ENCODE measurements at places on chromosomes 2 and 18. TPM values are rescaled to one million over a fixed set of nuclear protein-coding genes. Genes with fewer than 3 reads are reported as not detected.
A peak's percentile ranks its signal among the peaks of the same experiment; 100 is the strongest.

- DNase-seq, result no peak
Measured at GRCh38 chr2:3388412-3388738, 8.9 kb downstream of the TRAPPC12 start.

DNA sequence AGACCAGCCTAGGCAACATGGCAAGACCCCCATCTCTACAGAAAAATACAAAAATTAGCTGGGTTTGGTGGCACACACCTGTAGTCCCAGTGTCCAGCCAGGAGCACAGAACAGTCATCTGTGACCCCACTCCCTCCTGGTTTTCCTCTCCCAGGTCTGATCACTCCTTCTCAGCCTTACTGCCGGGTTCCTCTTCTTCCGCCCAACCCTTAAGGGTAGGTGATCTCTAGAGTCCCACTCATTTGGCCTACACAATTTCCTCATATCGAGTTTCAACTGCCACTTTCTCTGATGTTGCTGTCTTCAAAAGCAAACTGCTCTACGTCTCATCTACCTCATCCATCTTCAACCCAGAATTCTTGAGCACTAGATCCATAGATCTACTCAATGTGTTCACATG is 13.4 kb upstream of the MAT2A start:
- DNase-seq, result no peak

- DNase-seq, result no peak
Measured at GRCh38 chr2:240233885-240234502, 93.5 kb upstream of the OTOS start.

The AKAIN1 gene
- polyA plus RNA-seq, result not detected

- peak; percentile 30 for DNase-seq
Measured at GRCh38 chr2:45068571-45069140, 59.4 kb upstream of the SIX2 start.

- no peak for DNase-seq
Measured at GRCh38 chr2:134208825-134209224, 45.0 kb upstream of the MGAT5 start.

- no peak for DNase-seq
Measured at GRCh38 chr2:98561902-98562695, 46.2 kb downstream of the COA5 start.

The SAG gene
- polyA plus RNA-seq, result not detected

- no peak for DNase-seq
Measured at GRCh38 chr18:47709556-47709955, 220.9 kb downstream of the SMAD2 start.

- DNase-seq, result no peak
Measured at GRCh38 chr2:176817061-176817565, 395.5 kb upstream of the HNRNPA3 start.

DNA sequence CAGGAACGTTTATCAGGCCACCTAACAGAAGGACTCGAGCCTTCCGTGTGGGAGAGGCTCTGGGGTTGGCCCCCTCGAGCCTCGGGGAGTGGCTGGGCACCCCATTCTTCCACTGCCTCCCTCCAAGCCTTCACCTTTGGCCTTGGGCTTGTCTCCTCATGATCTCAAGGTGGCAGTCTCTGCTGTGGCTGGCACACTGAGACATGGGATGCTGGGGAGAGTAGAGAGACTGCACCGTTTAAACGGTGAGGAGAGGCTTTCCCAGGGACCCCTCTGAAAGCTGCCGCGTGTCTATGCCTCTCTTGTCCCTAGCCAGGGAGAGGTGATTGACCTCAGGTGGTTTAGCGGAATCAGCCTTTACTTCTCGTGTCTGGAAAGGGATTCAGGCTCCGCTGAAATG is 71.0 kb downstream of the DCDC2C start:
- no peak for DNase-seq

The FAM110C gene
- polyA plus RNA-seq, result 6.0 TPM

DNA sequence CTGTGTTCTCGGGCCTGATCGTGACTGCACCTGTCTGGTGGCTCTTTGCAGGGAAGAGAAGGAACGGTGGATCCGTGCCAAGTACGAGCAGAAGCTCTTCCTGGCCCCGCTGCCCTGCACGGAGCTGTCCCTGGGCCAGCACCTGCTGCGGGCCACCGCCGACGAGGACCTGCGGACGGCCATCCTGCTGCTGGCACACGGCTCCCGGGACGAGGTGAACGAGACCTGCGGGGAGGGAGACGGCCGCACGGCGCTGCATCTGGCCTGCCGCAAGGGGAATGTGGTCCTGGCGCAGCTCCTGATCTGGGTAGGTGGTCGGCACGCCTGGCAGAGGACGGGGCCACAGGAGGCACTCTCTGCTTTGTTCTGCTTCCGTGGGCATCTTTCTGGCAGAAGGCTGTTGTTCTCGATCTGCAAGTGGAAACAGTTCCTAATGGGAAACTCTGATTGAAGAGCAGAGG is 48.0 kb downstream of the GBX2 start:
- no peak for DNase-seq

DNA sequence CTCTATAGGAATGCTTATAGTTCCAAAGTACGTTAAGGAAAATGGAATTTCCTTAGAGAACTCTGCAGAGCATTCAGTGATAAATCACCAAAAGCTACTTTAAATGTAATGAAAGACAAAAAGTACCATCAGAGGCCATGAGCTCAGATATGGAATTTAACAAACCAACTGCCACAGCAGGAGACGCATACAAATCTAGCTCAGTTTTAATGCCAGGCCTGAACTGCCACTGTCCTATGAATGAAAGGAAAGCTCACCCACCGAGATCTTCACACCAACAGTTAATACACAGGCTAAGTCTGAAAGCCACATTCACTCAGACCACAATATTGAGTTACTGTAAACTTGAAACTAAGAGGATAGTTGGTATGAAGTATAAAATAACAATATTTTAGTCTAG is 126.8 kb downstream of the ZNF516 start:
- no peak for DNase-seq

DNA sequence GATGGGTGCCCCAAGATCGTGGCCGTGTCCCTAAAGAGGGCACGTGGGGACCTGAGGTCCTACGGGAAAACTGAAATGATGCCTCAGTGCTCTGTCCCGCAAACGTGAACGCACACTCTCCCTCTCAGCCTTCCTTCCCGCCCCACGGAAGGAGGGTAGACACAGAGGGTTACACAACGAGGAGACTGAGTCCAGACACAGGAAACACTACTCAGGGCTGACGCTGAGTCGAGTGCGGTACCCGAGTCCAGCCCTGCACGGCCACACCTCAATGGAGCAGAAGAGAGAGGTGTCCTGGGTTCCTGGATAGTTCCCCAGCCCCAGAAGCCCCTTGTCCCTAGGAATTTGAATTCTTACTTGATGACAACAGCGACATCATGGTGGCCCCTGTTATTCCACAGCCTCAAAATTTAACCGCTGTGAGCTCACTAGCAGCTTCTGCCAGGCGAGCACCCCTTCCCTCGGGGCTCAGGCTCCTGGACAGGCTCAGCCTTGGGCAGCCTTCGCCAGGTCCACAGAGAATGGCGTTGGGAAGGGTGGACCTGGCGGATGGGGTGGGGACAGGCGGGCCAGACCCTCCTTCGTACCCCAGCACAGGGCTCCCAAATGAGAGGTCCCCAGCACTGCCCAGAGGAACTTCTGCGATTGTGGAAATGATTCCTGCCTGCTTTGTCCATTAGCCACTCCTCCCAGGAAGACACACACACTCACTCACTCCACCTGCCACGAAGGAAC is 980 bp upstream of the RNPEPL1 start:
- no peak for DNase-seq

The CLK1 gene
- polyA plus RNA-seq, result 25.4 TPM

- peak; percentile 80 for DNase-seq
Measured at GRCh38 chr18:74745633-74746403, 148.1 kb downstream of the ZNF407 start.

DNA sequence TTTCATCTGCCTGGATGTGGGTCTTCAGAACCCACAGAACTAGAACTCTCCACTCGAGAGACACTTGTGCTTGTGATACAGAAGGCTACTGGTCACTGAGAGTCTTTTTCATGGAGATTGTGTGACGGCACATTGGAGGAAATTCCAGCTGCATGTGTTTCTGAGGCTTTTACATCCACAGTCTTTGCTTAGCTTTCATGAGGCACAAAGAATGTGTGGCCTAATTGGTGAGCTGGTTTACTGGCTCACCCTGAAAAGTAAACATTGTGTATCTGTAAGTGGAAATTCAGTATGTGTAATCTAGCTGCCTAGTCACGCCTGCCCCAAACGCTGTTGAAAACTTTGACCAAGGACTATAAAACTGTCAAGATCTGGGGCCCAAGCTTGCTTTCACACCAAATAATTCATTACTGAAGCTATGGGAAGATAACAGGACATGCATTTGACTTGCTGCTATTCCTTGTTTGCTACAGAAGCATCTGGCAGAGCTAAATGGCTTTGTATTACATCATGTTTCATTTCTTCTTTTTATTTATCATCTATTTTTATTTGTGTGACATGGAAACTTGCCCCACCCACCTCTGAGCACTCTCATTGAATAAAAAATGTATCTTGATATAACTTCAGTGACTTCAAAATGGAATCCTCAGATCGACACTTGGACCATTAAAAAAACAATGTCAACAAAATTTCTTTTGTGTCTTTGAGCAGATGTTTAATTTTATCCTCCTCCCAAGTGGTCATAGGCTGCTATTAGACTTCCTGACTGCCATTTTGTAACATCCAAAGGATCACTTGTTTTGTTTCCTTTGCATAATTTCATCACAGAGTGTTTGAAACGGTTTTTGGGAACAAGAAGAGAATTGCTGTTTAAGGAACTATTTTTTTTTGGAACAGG is 80.2 kb downstream of the EFEMP1 start:
- peak; percentile 81 for DNase-seq

DNA sequence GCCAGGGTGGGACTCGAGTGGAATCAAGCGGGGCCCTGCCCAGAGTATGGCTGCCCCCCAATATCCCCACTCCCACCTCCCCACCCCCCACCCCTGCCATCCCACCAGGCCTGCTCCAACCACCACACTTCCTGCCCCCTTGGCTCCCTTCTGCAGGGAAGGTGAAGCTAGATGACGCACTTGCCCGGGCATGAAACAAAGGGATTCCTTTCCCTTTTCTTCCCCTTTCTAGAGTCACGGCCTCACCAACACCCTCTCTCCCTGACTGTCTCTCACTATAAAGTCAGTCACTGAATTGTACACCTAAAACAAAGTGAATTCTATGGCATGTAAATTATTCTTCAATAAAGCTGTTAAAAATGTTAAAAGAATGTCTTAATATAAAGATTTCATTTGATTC is 16.0 kb downstream of the ZBTB7C start:
- DNase-seq, result peak; percentile 77

GRCh38 chr2:3741867-3742602 is 38.7 kb downstream of the DCDC2C start:
- no peak for DNase-seq

GRCh38 chr2:229050133-229050532 is 221.0 kb downstream of the PID1 start:
- no peak for DNase-seq

- no peak for DNase-seq
Measured at GRCh38 chr2:96113367-96113677, 3.0 kb downstream of the ADRA2B start.

DNA sequence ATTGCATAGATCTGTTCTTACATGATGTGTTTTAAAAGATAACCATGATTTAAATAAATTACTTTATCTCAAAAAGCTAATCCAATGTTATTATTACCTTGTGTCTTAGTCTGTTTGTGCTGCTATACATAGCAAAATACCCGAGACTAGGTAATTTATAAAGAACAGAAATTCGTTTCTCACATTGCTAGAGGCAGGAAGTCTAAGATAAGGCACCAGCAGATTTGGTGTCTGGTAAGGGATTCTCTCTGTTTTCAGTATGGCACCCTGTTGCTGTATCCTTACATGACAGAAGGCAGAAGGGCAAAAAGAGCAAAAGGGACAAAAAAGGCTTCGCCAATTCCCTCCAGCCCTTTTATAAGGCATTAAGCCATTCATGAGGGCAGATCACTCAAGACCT is 533.9 kb downstream of the PARD3B start:
- no peak for DNase-seq

The PNKD gene
- 65.1 TPM for polyA plus RNA-seq

The G6PC2 gene
- polyA plus RNA-seq, result not detected

GRCh38 chr2:101758001-101758400 is 60.5 kb downstream of the MAP4K4 start:
- no peak for DNase-seq

DNA sequence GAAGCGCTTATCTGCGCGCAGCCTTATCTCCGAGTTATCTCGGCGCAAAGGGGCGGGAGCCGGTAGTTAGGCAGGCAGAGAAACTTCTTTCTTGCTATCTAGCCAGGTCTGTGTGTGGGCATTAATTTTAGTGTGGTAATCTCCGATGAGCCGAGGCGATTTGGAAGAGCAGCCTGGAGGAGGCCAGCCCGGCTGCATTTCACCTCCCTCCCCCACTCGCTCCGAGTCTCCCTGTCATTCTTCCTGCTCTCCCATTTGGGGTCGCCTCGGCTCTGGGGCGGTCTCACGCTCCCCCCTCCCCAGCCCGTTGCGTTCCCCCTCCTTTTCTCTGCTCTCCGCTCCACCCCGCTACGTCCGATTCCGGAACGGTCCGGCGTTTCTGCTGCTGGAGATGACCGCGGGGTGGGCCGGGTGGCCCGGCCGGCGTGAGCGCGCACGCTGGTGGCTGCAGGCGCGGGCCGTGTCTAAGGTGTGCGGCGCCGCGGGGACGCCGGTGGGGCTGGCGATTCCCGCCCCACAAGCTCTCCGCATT is 566 bp downstream of the GATA6 start:
- DNase-seq, result no peak

The ARHGEF4 gene
- 14.1 TPM for polyA plus RNA-seq

GRCh38 chr2:3787768-3788167 is 84.4 kb downstream of the DCDC2C start:
- DNase-seq, result no peak

DNA sequence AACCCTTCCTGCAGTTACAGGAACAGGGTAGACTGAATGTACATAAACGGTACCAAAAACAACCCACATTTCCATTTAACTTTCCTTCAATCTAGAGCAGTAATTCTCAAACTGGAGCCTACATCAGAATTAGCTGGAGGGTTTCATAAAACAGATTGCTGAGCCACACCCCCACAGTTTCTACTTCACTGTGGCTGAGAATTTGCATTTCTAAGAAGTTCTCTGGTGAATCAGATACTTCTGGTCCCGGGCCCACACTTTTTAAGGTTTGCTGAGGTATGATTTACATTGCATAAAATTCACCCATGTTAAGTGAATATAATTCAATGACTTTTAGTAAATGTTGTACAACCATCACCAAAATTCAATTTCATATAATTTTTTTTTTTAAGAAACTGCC is 113.7 kb downstream of the SRBD1 start:
- DNase-seq, result no peak

The GATA6 gene
- 0.03 TPM for polyA plus RNA-seq

The GPR17 gene
- polyA plus RNA-seq, result not detected

GRCh38 chr2:164146441-164146840 is 410.6 kb upstream of the FIGN start:
- DNase-seq, result peak; percentile 45

DNA sequence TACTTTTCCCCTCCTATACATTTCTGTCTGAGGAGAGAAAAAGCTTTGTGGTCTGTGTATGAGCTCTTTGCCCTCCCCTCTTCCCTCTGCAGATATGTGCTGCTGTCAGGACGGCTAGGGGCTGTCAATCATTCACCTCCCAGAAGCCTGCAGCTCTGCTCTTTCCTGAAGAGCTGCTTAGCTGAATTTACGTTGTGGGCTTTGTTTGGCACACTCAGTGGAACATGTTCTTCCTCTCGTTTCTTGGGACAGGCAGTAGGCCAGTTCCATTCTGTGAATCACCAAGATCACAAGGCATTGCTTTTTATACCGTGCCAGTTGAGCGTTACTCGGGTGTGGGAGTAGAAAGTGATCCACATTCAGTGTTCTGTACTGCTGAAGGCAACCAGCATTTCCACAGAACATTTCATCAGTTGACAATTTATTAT is 136.7 kb downstream of the LAMA3 start:
- DNase-seq, result peak; percentile 91

The TFCP2L1 gene
- polyA plus RNA-seq, result 3.5 TPM

The FBXO48 gene
- 0.66 TPM for polyA plus RNA-seq

GRCh38 chr2:133462811-133463210 is 105.5 kb downstream of the NCKAP5 start:
- DNase-seq, result no peak

Measured in foreskin keratinocyte (primary cell).